ENCODE measurements at places on chromosomes 1 and 21. TPM values are rescaled to one million over a fixed set of nuclear protein-coding genes. Genes with fewer than 3 reads are reported as not detected.
A peak's percentile ranks its signal among the peaks of the same experiment; 100 is the strongest.

The LCE1C gene
- total RNA-seq, result not detected

The ARHGEF16 gene
- 0.59 TPM for total RNA-seq

The RGS8 gene
- not detected for total RNA-seq

The EPS8L3 gene
- not detected for total RNA-seq

The PTPRC gene
- total RNA-seq, result 4.5 TPM

The LEPR gene
- 8.6 TPM for total RNA-seq

The S100B gene
- not detected for total RNA-seq

The FAM72B gene
- total RNA-seq, result 9.2 TPM

The FBXO44 gene
- total RNA-seq, result 13.3 TPM

DNA sequence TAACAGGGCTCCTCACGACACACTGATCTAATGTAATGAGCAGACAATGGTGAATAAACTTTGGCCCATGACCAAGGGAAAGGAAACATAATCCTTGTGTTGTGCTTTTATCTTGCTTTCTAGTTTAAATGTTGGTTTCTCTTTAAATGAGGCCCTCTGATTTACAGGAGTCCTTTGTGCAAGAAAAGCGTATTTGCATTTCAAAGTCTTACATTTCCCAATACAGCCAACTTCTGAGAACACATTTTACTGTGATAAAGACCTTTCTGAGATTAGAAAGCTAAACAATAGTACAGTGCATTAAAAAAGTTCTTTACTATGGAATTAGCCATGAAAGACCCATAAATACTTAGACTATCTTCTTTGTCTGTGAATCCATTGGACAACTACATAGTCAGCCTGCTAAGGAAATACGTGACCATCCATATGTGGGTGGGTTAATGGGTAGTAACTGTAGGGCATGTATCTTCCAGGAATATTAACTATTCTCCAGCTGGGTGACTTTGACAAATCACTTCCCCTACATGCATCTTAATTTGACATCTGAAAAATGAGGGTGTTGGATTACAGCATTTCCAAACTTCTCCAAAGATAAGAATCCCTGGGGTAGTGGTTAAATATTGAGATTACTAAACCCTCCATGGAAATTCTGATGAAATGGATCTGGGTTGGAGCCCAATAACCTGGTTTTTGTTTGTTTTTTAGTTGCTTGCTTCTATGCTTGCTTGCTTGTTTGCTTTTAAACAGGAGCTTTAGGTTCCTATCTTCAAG is 50.3 kb upstream of the USP1 start:
- DNase-seq, result peak; percentile 70

GRCh38 chr1:217109928-217110327 is 386.7 kb upstream of the ESRRG start:
- no peak for DNase-seq

- peak; percentile 2 for DNase-seq
Observed at GRCh38 chr1:147612366-147612765, 58.0 kb downstream of the ACP6 start.

GRCh38 chr1:37513795-37514349 is 694 bp downstream of the MEAF6 start:
- DNase-seq, result peak; percentile 40

GRCh38 chr1:76591963-76592362 is 275.3 kb upstream of the ST6GALNAC5 start:
- no peak for DNase-seq

- DNase-seq, result no peak
Observed at GRCh38 chr1:241356187-241356518, 852 bp downstream of the RGS7 start.

GRCh38 chr1:51790385-51790784 is 88.1 kb downstream of the NRDC start:
- DNase-seq, result no peak

GRCh38 chr21:29739176-29739575 is 200.6 kb downstream of the GRIK1 start:
- no peak for DNase-seq

DNA sequence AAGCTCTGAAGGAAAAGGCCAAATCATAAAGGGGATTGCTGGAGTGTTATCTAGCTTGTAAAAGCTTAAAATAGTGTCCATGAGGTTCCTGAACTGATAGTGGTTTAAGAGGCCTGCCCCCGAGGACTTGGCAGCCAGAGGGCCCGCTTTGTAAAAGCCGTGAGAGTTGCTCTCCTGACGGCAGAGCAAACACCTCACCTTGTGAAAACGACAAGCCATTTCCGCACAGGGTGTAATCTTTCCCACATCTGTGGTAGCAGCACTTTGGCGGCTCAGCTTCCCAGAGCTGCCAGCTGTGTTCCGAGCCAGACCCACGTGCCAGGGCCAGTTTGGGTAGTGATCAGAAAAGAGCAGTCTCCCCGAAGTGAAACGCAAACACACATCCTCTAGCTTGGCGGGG is 37.0 kb downstream of the SERBP1 start:
- DNase-seq, result no peak

DNA sequence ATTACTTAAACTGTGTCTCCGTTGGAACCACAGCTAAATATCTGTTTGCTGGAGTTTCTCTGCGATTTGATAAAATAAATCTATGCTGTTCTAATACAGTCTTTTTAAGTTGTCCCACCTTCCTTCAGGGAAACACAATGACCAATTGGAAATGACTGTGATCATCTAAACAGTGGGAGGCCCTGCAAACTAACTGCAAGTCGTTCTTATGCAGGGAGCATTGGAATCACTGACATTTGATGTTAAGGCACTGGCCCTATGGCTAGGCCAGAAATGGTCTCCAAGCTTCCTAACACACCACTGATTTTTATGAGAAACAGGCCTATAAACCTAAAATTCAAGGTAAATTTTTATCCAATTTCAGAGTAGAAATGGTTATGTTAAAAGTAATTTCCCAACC is 645.2 kb downstream of the LMO4 start:
- no peak for DNase-seq

DNA sequence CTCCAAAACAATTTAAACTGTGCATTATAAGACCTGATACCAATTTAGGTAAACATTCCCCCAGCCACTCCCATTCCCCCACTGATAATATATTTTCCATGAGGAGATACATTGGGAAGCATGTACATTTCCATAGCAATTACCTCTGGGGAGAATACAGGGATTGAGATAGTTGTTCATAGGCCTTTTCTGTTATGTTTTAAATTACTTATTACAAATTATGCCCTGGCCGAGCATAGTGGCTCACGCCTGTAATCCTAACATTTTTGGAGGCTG is 4.4 kb downstream of the ASAP3 start:
- no peak for DNase-seq

- no peak for DNase-seq
Observed at GRCh38 chr1:184590163-184590750, 164.4 kb downstream of the EDEM3 start.

DNA sequence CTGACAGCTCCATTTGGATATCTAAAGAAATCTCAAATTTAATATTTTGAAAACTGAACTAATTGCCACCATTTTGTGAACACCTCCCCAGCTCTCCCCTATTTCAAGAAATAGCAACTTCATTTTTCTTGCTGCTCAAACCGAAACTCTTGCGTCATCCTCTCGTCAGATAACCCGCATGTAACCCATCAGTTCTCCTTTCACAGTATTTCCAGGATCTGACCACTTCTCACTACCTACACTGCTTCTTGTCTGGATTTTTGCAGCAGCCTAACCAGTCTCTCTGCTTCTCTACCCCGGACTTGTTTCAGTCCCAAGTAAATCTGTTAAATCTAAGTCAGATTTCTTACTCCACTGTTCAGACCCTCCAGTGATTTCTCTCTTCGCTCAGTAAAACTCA is 75.6 kb downstream of the MTR start:
- no peak for DNase-seq
